ENCODE measurements at places on chromosomes 1 and 21.

DNA sequence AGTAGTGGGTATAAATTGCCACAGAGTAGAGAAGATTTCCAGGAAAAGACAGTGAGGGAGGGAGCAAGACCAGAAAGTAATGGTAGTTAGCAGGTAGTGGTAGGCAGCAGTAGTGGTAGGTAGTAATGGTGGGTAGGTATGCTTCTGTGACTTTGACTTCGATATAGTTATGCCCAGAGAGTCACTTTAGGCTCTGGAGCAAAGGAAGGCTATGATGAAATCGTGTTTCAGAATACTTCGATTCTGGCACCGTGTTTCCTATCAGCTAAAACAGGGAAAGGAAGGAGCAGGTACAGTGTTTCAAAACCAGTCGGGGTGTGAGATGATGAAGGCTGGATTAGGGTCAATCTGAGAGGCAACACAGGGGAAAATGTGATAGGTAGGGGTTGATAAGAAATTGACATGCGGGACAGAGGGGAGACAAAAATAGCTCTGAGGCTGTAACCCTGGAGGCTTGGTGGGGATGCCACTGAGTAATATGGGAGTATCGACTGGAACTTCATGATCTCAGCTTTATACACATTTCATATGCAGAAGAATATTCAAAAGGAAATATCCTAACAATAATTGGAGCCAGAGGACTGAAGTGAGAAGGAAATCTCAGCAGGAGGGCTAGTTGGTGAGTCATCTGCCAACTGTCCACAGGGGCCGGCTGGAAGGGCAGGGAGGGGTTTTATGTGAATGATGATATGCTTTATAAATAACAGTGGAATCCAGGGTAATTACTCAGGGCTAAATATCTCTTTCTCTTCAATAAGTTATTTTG lies 25.2 kb upstream of the TRIM45 start:
- DNase-seq, result no peak

DNA sequence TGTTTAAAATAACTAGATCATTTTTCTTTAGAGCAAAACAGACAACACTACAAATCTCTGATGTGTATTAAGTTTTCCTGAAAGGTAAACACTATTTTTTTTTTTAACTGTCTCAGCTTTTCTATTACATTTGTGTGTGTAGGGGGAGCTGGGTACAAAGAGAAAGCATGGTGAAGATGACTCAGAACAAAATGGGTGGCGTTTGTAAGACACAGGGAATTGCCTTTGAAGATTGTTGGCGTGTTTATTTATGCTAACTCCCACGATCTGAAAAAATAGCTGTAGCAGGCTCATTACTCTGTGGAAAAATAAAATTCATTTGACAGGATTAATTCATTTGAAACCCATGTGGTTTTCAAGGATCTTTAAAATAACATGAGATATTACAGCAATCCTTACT lies 285.1 kb downstream of the RYR2 start:
- DNase-seq, result no peak

DNA sequence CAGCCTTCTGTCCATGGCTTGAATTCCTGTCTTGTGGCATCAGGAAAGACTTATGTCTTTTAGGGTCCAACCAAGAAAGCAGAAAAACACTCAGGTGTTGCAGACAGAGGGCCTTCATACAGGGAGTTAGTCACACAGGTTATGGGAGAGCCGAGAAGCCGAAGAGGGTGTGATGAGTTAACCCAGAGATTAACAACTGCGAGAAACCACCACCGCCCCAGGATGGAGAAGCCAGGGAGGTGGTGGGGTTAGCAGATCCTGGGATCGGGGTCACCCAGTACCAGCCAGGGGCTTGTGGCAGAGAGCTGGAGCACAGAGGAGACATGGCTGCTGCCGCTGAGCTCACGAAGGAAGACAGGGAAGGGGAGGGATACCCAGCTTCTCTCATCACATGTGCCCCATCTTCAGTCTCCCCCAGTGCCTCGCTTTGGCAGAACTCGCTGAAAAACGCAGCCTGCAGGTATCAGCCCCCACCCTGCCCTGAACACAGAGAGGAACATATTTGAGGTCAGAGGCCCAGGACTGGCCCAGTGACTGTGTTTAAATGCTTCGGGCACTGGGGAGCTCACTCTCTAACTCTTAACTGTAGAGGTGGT lies 58.7 kb downstream of the RUNX3 start:
- peak; percentile 14 for DNase-seq

DNA sequence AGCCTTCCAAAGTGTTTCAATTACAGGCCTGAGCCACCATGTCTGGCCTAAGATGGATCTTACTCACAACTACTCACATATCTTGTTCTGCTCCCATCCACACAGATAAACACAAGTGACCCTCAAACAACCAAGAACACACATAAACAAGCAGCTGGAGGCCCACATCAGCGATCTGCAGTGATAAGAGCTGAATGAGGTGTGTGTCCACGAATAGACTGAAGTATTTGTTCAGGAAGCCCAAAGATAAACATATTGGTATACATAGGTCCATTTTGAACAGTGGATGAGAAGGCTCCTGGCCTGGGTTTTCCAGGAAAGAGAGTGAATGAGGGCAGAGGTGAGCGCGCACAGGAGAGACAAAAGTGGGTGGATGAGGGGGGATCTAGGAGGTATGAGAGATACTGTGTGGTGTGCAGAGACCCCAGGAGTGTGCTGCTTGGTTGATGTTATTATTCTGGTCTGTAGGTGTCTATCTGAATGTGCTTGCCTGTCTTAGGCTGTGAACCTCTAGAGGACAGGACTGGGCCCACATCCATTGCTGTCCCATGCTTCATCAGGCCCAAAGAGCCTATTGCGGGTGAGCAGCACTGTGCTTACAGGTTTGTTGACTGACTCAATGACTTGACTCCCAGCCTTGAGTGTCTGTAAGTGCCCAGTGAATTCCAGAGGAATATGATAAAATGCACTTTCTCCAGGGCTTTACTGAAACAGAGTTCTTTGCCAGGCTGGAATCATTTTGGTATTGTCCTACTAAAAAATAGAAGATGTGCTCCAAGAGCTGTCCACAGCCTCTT lies 79.9 kb upstream of the ATP1A1 start:
- DNase-seq, result no peak

- no peak for DNase-seq
Measured at GRCh38 chr1:226793620-226794276, 54.7 kb upstream of the ITPKB start.

DNA sequence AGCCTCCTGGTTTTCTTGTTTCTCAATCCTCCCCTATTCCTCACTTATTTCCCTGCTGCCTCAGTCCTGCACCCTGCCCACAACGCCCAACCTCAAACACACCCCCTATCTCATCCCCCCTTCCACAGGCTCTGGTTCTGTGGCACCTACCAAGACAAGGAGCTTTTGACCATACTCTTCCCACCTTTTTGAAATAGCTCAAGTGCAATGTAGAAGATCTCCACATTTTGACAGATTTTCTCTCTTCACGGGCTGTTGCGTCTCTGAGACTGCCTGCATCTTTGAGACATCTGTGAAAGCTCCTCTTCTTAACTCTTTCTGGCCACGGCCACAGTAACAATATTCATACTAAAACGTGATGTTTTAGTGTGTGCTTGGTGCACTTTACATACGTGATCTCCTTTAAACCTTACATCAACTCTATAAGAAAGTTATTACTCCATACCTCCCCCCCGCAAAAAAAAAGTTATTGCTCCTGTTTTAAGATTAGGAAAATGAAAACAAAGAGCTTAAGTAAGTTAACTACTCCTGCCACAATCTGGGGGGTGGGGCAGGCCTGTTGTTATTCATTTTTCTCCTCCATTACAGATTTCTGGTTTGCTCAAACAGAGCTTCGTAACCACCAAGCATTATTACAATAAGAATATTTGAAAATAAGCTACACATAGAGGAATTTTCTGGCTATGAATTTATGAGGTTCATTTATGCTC lies 1.8 kb upstream of the SERBP1 start:
- no peak for DNase-seq

GRCh38 chr1:30670240-30671060 lies 52.9 kb downstream of the MATN1 start:
- DNase-seq, result no peak

DNA sequence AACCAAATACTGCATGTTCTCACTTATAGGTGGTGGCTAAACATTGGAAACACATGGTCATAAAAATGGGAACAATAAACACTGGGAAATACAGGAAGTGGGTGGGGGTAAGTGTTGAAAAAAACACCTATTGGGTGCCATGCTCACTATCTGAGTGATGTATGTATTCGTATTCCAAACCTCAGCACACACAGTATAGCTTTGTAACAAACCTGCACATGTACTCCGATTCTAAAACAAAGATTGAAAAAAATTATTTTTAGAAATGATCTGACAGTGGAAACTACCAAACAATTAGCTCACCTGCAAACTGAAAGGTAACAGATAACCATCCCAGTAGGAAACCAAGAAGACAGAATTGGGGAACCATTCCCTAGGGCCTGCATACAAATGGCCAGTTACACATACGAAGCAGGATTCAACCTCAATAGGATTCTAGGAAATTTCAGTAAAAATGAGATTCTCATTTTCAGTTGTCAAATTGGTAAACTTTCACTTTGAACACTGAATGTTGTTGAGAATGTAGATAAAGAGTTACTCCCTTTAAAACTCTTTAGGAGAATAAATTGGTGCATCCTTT lies 88.1 kb upstream of the LRRC8D start:
- DNase-seq, result no peak

GRCh38 chr1:33267468-33268205 lies 11.3 kb downstream of the ZNF362 start:
- DNase-seq, result no peak

DNA sequence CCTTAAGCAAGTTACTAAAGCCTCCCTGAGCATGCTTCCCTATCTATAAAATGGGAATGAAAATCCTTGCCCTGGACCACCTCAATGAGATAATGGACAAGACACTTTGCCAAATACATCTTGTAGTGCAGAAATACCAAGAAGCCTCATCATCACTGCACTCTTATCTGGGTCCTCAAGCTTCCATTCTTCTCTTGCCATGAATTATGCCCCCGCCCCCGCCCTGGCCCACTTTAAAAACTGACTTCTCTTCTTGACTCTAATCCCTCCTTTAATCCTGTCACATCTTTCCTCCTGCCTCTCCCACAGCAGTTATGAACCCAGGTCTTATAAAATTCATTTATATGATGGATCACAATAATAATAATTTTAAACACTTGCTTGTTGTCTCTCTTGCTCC lies 14.8 kb downstream of the ARHGEF11 start:
- DNase-seq, result no peak

DNA sequence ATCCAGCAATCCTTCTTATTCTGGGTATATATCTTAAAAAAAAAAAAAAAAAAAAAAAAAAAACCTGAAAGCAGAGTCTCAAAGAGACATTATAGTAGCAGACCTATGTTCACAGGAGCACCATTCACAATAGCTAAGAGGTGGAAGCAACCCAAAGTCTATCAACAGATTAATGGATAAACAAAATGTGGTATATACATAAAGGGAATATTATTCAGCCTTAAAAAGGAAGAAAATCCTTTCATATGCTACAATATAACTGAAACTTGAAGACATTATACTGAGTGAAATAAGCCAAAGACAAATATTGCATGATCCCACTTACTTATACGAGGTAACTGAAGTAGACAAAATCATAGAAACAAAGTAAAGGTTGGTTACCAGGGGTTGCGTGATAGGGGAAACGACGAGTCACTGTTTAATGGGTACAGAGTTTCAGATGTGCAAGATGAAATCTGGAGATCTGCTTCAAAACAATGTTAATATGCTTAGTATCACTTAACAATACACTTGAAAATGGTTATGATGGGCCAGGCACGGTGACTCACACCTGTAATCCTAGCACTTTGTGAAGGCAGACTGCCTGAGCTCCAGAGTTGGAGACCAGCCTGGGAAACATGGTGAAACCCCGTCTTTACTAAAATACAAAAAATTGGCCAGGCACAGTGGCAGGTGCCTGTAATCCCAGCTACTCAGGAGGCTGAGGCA lies 29.5 kb downstream of the PIK3R3 start:
- peak; percentile 26 for DNase-seq

- DNase-seq, result no peak
Measured at GRCh38 chr1:35037206-35037605, 5.5 kb upstream of the ZMYM6 start.

DNA sequence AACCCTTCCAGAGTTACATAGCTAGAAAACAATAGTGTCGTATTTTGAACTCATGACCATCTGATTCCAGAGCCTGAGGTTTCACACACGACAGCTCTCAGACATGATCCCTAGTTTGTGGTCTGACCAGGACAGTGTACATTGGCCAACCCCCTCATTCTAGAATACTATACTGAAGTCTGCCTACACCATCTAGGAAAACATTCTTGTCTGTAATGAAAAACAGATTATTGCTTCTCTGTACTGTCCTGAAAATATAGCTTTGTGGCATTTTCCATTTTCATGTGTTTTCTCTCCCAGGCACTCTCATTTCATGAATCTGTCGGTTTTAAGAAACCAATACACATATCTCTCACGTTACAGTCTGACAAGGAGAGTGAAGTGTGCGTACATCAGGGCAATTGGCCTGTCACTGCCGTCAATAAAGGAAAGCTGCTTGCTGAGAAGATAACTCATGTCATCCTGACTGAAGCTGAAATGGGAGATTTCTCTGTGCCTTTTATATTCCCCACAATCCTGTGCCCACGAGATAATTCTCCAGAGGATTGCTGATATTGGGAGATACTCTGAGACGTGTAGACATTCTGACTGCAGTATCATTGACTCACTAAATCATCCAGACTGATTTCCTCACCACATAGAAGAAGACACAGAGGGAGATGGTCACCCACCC lies 585.6 kb downstream of the PLPP3 start:
- no peak for DNase-seq

- peak; percentile 50 for DNase-seq
Measured at GRCh38 chr1:234731569-234732085, 121.6 kb upstream of the IRF2BP2 start.

- DNase-seq, result no peak
Measured at GRCh38 chr1:230627767-230628166, 14.5 kb upstream of the COG2 start.

Data from stimulated activated CD8-positive, alpha-beta memory T cell treated with anti-CD3 and anti-CD28 coated beads, Interleukin-4, amount 100 ng/mL, for 48 hours (primary cell).